ENCODE measurements at places on chromosomes 7 and 10.

DNA sequence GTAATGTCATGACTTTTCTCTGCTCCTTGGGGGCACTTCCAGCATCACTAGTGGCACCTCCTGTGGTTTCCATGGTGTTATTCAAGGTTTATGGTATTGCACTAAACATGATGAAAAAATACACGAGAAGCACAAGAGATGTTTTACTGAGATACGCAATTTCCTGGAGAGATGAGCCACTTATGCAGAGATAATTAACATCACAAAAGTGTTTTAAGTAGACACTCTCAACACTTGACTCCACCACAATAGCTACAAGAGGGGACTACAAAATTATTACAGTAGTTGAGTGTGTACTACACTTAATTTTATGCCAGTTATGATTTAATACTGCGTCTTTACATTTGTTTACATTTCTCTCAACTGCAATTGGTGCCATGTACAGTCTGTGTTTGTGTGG, 906.7 kb downstream of the DNAJB9 start:
- no peaks in the 10 kb centered on the region for H3K4me1 ChIP-seq
- no peak for DNase-seq
- no peaks in the 10 kb centered on the region for H3K27me3 ChIP-seq
- no peak overlapping the region for H3K27ac ChIP-seq
- no peaks in the 10 kb centered on the region for H3K36me3 ChIP-seq

GRCh38 chr10:33032654-33033151, 74.7 kb upstream of the ITGB1 start:
- H3K4me1 ChIP-seq = peaks cover 3% of the 10 kb centered on the region
- H3K4me3 ChIP-seq = no peak overlapping the region
- H3K27me3 ChIP-seq = no peaks in the 10 kb centered on the region
- no peaks in the 10 kb centered on the region for H3K36me3 ChIP-seq
- DNase-seq = no peak

GRCh38 chr10:3806603-3807002, 21.6 kb upstream of the KLF6 start:
- H3K27me3 ChIP-seq = no peaks in the 10 kb centered on the region
- no peak for DNase-seq
- H3K4me3 ChIP-seq = no peak overlapping the region
- no peaks in the 10 kb centered on the region for H3K36me3 ChIP-seq
- H3K4me1 ChIP-seq = peaks cover 76% of the 10 kb centered on the region

DNA sequence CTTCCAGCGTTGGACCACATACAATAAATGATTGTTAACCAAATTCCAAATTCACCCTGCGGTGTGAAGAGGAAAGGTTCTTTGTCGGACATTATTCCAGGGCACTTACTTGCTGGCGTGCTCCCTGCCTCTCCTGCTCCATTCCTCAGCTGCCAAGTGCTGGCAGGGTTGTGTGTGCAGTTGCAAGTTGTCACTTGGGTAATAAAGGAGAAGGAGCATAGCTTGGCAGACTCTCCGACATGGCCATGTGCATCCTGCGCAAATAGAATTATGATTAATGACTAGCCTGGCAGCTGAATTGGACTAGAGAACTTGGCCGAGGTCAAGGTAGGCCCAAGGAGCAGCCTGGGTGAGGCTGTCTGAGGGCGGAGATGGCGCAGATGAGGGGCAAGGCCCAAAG, 92.3 kb upstream of the ELMO1 start:
- H3K27ac ChIP-seq = no peak overlapping the region
- H3K36me3 ChIP-seq = no peaks in the 10 kb centered on the region
- H3K4me1 ChIP-seq = no peaks in the 10 kb centered on the region
- no peaks in the 10 kb centered on the region for H3K27me3 ChIP-seq
- no peak overlapping the region for H3K4me3 ChIP-seq

GRCh38 chr10:129402459-129402858, 64.6 kb upstream of the MGMT start:
- no peaks in the 10 kb centered on the region for H3K4me1 ChIP-seq
- H3K4me3 ChIP-seq = no peak overlapping the region
- H3K27ac ChIP-seq = no peak overlapping the region
- H3K27me3 ChIP-seq = no peaks in the 10 kb centered on the region
- no peaks in the 10 kb centered on the region for H3K36me3 ChIP-seq

DNA sequence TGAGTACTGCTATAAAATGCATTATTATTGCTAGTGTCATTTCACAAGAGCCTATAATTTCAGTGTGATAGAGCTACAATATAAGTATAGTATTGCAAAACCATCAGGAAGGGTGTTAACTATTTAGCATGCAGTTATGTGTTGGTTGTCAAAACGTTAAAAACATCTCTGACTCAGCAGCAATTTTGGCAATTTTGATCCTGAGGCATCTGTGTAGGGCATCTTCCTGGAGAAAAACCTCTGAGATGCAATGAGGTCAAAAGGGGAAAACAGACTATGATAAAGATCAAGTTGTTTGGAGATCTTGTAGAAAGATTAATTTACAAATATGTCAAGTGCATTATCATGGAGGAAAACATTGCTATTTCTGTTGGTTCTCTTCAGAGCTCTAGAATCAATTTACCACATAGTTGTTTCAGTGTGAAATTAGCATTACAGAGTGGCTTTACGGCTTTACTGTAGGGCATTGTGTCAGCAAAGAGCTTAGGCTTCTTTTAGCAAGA, 5.3 kb downstream of the CFTR start:
- no peaks in the 10 kb centered on the region for H3K36me3 ChIP-seq
- peaks cover 2% of the 10 kb centered on the region for H3K27me3 ChIP-seq
- no peaks in the 10 kb centered on the region for H3K4me1 ChIP-seq
- no peak for DNase-seq

Data from natural killer cell (primary cell).